ENCODE measurements at places on chromosomes 11 and 22.

GRCh38 chr11:124656774-124657630 is 16.5 kb downstream of the SIAE start:
- no peak for DNase-seq

DNA sequence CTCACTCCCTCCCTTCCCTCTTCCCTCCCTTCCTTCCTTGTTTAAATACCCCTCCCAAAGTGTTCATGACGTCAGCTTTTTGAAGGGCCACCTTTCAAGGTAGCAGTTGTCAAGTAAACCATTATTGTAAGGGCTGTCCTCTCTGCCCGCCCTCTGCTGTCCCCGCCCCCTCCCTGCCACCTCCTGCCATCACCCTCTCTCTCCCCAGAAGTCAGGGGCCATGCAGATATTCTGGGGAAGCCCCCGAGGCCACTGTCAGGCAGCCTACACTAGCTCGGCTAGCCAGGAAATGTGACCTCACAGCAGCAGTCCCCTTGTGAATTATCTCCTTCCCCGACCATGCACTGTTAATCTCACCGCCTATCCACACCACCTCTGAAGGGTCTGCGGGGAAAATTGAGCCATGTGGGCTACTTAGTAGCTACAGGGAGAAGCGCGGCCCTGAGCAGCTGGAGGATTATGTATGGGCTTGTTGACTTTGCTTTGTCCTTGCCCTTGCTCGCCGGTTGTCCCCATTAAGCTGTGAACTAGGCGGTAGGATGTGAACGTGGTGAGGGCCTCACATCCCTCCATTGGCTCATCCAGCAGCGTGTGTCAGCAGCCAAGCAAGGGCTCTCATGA is 42.1 kb upstream of the ATXN10 start:
- DNase-seq = no peak

DNA sequence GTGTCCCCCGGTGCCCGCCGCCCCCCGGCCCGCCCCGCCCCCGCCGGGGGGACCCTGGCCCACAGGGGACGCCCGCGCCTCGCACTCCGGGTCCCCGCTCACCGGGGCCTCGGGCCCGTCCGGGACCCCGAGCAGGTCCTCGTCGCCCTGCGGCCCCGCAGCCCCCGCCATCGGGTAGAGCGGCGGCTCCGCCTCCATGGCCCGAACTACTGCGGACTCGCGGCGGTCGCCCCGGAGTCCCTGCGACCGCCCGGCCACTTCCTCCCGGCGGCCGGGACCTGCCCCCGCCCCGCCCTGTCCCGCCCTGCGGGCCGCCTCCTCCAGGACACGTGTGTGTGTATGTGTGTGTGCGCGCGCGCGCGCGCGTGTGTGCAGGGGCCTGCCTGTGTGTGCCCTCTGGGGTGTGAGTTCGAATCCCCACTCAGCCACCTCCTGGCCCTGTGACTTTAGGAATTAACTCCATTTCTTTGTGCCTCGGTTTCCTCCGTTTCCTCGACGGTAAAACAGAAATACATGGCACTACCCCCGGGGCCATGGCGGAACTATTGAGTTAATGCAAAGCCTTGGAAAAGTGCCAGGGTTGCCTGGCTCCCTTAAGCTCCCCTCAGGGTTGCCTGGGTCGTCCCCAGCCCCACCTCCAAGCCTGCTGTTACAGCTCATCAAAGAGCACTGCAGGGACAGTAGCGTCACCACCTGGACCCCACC is at the start of gene UNC93B1:
Gene UNC93B1 (minus strand): TSS at position 252 of the 705 bp plus-strand sequence. CDS start 54 bp downstream, at position 198.
- peak; percentile 95 for DNase-seq

GRCh38 chr11:70031631-70032469 is 46.3 kb upstream of the ANO1 start:
- no peak for DNase-seq

DNA sequence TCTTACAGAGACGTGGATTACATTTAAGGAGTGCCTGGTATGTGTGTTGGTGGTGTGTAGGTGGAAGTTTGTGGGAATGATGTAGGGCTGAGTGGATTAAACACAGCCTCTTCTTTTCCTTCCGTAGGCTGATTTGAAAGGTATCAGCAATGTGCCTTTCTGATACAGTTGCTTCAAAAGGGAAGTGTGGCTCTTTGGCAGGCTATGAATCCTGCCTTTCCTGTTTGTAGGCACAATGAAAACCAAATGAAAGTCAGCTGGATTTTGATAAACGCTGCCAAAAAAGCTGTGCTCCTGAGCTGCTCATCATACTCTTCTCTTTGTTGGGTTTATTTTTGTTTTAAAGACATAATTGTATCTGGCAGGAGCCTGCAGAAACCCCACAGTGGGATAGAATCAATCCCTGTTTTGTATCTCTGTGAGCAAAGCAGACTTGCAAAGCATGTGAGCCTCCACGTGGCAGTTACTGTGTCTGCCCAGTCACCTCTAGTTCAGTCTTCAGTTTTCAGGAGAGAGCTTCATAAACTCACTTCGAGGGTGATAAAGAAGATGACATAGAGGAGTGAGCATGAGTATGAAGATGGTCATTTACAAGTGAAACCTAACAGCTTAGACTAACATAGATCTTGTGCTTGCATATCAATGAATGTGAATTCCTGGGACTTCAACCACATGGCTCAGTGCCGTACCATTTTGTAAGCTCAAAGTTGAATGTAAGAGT is 655.7 kb upstream of the KIRREL3 start:
- no peak for DNase-seq

DNA sequence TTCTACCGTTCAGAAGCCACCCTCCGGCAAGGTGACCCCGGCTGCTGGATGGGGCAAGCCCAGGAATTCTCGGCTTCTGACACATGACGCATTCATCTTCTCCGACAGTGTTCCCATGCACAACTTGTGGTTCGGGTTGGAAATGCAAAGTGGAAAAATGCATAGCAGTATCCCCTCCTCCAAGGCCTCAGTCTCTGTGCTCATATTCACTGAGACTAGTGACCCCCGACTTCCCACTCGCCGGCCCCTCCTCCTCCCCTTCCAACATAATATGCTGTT is 70.0 kb upstream of the NTM start:
- DNase-seq = no peak

DNA sequence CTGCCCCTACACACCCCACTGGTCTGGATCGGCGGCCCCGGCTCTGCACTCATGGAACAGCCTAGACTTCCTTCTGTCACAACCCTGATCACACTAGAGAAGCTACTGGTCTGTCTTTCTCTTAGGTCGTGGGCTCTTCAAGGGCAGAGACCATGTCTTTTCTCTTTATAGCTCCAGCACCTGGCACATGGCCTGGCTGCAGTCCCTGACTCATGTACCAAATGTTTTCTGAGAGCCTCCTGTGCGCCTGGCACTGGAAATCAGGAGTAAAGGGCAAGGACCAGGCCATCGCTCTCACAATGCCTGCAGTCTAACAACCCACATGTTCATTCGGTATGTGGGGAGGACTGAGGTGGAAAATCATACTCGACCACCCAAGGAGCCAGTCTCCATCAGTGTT is 7.5 kb downstream of the ASCC2 start:
- DNase-seq = peak; percentile 81

DNA sequence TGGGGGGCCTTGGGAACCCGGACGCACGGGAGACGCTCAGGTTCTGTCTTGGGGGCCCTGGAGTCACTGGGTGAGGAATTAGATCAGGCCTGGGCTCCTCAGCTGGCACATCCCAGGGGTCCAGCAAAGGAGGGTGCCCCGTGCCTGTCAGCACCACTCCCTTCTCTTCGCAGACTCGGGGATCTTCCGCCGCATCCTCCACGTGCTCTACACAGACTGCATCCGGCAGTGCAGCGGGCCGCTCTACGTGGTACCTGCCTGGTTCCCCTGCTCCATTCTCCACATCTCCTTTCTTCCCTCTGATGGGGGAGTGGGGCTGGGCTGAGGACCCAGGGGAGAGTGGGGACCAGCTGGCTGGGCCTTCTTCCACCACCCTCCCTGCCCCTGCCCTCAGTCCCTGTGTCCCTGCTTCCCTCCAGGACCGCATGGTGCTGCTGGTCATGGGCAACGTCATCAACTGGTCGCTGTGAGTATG is 6.7 kb upstream of the TAGLN start:
- DNase-seq = peak; percentile 72

DNA sequence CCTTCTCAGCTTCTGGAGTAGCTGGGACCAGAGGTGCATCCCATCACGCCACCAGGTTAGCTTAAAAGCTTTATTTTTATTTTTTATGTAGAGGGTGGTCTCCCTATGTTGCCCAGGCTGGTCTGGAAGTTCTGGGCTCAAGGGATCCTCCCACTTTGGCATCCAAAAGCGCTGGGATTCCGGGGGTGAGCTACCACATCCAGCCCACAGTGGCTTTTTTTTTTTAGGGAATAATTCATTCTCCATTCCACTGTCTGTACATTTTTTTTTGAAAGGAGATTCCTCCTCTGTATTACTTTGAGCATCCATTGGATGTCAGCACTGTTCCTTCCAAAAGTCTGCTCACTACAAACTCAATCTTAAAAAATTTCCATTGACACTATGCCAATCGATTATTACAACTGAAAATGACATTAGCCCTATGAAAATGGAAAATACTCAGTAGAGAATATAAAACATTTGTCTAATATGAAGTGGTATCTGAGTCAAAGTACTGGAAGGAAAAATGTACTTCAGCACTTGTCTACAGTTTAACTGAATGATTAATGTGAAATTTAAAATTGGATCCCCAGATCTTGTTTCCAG is 1.3 kb upstream of the LPXN start:
- DNase-seq = no peak

- no peak for DNase-seq
Observed at GRCh38 chr11:72238040-72238450, 5.9 kb downstream of the PHOX2A start.

GRCh38 chr11:45892856-45893255 is 7.4 kb downstream of the MAPK8IP1 start:
- no peak for DNase-seq

DNA sequence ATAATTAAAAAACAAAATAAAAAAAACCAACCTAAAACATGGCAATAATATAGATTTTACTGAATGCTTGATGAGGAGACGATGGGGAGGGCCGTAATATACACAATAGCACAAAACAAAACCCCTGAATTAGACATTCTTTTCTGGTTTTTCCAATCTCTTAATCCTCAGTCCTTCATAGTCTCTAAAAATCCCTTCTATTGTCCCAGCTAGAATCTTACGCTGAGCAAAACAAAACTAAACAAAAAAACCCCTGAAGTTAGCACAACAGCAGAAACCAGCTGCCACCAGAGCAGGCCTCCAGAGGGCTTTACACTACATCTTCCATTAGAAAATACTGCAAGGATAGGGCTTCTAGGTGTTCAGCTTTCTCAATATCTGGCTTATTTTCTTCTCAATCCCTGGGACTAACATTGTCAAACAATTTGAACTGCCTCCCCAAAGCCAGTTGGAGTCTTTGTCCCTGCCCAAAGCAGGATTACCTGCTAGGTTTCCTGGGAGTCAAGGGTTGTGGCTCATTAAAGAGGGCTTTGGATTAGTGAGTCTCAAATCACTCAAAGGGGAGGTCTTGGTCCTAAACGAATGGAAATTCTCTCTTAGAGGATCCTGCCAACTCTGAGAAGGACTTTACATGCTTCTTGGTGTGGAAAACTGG is 2.1 kb upstream of the RNF26 start:
- DNase-seq = no peak

DNA sequence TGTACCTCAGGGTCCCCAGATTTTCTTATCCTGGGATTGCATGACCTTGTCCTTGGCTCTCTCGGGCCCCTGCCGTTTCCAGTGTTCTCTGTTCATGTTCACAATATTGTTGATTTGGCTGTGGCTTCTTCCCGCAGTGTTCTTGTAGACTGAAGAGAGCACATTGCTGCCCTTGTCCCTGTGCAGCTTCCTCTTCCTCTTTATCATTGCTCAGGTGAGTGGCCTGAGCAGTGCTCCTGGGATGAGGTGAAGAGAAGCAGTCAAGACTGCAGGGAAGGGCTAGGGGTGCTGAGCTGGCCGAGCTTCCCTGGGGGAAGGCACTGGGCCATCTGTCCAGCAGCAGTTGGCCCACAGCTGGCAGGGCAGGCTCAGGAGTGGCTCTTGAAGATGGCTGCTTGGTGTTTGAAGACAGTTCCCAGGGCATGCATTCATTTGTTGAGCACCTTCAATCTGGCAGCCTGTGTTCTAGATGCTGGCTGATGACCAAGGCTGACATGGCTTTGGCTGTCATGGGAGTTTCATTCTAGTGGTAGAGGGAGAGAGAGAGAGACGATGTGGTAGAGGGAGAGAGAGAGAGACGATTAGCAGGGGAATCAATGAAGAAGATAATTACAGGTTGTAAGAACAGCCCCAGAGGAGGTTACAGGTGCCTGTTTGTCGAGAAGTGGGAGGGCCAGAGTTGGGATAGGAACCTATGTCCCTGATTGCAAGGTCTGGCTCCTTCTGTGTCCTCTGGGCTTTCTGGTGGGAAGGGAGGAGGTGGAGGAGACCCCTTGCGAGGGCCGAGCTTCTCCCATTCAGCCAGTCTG is 17.4 kb downstream of the BMAL1 start:
- DNase-seq = no peak

- peak; percentile 51 for DNase-seq
Observed at GRCh38 chr11:8098879-8099278, 17.9 kb downstream of the TUB start.

DNA sequence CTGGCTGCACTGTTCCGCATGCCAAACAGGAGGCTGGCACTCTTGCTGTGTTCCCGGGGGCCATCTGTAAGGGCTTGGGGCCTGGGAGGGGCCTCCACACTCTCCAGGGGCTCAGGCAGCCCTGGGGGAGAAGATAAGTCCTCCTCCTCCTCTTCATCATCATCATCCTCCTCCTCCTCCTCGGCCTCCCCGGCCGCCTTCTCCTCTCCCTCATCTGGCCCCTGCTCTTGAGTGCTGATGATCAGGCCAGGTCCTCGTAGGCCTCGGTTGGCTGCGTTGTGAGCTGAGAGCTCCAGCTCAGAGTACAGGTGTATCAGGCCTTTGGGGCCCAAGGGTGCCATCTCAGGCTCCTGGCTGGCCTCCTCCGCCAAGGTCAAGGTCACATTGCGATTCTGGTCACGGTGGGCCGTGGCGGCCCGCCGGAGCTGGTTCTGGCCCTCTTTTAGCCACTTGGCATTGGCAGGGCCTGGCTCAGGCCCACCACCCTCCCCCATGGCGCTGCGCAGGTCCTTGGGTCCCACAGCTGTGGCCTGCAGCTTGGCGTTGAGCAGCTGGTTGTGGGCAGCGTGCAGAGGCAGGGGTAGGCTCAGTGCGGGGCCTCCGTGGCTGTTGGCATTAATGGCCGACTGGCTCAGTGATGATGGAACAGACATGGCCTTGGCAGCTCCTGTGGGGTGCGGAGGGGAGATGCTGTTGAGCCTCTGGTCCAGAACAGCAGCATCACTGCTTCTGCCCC is 8.0 kb downstream of the APBB1 start:
- DNase-seq = no peak

DNA sequence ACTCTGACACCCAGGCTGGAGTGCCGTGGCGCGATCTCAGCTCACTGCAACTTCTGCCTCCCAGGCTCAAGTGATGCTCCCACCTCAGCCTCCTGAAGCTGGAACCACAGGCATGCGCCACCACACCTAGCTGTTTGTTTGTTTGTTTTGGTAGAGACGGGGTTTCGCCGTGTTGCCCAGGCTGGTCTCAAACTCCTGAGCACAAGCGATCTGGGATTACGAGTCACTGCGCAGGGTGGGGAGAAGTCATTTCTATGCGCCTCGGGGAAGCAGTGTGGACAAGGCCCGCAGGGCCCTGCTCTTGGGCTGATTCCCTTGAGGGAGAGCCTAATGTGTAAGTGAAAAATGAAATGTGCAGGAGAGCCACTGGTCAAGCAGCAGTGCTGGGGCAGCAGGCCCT is 19.6 kb upstream of the SEPTIN5 start:
- DNase-seq = no peak

- peak; percentile 55 for DNase-seq
Observed at GRCh38 chr22:23067023-23067650, 3.2 kb upstream of the GNAZ start.

- no peak for DNase-seq
Observed at GRCh38 chr22:28933321-28933720, 49.9 kb downstream of the ZNRF3 start.

All from cardiac septum (tissue), 1 donor.